Neural crest cell (in vitro differentiated cells): ENCODE measurements at places on chromosomes 6 and 20. TPM values are rescaled to one million over a fixed set of nuclear protein-coding genes. Genes with fewer than 3 reads are reported as not detected.

- no peaks in the 10 kb centered on the region for H3K36me3 ChIP-seq
- no peak overlapping the region for H3K4me3 ChIP-seq
- DNase-seq, result no peak
- H3K27ac ChIP-seq, result no peak overlapping the region
Observed at GRCh38 chr6:48567016-48567415, 456.0 kb upstream of the PTCHD4 start.

DNA sequence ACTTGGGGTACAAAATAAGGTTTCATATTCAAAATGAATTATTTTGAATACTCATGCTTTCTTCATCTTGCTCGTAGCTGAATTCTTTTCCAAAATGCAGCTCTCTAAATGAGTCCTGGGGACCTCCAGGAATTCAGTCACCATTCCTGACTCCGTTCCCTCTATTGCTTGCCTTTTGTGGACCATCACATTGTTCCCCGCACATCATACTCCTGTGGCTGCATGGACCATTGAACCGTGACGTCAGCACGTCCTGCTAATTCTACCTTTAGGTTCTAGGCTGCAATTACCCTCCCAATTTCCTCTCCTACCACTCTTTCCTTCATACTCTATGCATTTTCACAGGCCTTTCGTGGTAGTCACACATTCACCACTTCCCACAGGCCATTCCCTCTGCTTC lies 173.1 kb upstream of the ID4 start:
- no peak overlapping the region for H3K27ac ChIP-seq
- no peak overlapping the region for H3K4me3 ChIP-seq
- DNase-seq, result no peak
- no peaks in the 10 kb centered on the region for H3K36me3 ChIP-seq
- peaks cover 16% of the 10 kb centered on the region for H3K4me1 ChIP-seq

DNA sequence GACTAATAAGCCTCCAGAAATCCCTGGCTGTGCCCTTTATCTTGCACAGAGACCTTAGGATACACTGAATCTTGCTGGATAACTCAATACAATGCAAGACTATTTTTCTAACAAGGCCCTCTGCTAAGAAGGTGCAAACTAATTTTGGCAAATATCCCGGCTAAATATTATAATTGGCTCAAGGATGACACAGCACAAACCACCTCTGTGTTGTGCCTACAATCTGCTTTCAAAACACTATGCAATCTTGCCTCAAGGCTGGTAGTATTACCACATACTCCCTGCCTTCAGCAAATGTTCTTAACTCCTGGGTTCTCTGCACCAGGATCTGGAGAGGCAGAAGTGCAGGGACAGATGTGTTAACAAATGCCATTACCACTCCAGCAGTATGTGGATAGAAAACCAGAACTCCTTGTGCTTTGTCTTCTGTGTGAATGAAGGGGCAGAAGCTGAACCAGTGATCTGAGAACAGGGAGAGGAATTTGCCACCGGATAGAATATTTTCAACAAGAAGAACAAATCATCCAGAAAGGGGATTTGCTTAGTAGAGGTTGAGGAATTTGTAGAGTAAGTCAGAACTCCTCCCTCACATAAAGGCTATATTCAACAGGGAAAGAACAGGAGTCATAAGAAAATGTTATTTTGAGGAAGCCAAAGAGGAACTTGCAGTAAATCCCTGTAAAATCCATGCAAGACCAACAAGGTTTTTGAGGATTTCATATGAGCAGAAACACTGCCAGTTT lies 74.1 kb upstream of the SLC4A11 start:
- H3K36me3 ChIP-seq, result peaks cover 10% of the 10 kb centered on the region
- no peaks in the 10 kb centered on the region for H3K27me3 ChIP-seq
- H3K4me1 ChIP-seq, result peaks cover 11% of the 10 kb centered on the region
- no peak overlapping the region for H3K27ac ChIP-seq

DNA sequence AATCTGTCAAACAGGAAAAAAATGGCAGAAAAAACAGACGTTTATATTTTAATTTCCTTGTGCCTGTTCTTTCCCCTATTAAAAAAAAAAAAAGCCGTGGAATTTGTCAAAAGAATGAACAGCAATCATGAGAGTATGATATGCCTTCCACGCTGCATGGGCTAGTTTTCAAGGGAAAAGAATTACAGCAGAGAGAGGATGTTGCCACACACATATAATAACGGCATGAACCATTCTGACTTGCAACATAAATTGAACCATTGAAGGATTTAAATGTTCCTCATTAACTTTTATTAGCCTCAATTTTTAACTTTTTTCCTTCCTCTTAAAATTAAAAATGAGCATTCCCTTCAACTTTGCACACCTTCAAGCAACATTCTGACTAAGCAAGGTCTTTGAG lies 301.8 kb downstream of the FOXC1 start:
- H3K27me3 ChIP-seq, result no peaks in the 10 kb centered on the region
- H3K36me3 ChIP-seq, result no peaks in the 10 kb centered on the region
- no peak for DNase-seq

GRCh38 chr6:145621776-145622175 lies 113.5 kb downstream of the EPM2A start:
- DNase-seq, result no peak
- H3K4me1 ChIP-seq, result peaks cover 4% of the 10 kb centered on the region
- no peaks in the 10 kb centered on the region for H3K27me3 ChIP-seq

DNA sequence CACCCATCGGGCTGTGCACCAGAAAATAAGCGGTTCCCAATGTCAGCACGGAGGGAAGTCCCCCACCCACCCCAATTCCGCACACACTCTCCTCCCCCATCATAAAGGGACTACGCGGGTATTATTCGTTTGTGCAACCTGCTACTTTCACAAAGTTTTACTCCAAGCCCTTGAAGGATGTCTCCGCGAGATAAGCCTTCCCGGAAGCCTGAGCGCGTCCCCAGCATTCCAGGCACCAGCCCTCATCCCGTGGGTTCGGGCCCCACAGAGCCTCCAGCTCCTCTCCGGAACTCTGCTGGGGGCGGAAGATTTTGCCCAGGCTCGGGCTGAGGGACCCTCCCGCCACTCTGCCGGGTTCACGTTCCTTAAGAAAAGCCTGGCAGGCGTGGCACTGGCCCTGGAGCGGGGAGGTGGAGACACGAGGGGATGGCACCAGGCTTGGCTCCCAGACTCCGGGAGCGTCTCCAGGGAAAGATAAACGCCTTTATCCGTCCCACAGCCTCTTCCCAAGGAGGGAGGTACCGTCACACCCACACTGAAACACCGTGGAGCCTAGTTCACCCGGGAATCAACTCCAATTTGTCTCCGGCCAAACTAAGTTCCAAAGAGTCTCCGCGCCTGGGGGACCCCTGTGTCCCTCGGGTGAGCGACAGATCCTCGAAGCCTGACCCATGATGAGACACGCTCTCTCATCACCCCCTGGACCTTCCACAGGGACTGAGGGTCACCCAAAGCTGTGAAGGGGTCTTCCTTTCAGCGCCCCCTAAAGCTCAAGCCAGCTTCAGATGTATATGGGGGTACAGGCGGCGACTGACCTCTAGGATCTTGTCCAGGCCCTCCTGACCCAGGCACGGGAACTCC lies 934 bp downstream of the KCNK5 start:
- peak overlapping the region; percentile 91 for H3K4me3 ChIP-seq
- peak overlapping the region; percentile 93 for H3K27ac ChIP-seq
- peaks cover 3% of the 10 kb centered on the region for H3K36me3 ChIP-seq
- peaks cover 77% of the 10 kb centered on the region for H3K4me1 ChIP-seq
- H3K27me3 ChIP-seq, result peaks cover 17% of the 10 kb centered on the region

GRCh38 chr6:121873595-121873994 lies 438.1 kb downstream of the GJA1 start:
- no peak overlapping the region for H3K4me3 ChIP-seq
- peaks cover 2% of the 10 kb centered on the region for H3K36me3 ChIP-seq
- H3K27ac ChIP-seq, result no peak overlapping the region
- H3K27me3 ChIP-seq, result no peaks in the 10 kb centered on the region
- H3K4me1 ChIP-seq, result no peaks in the 10 kb centered on the region

- peaks cover 5% of the 10 kb centered on the region for H3K36me3 ChIP-seq
- H3K27ac ChIP-seq, result no peak overlapping the region
- H3K27me3 ChIP-seq, result no peaks in the 10 kb centered on the region
- H3K4me1 ChIP-seq, result no peaks in the 10 kb centered on the region
Observed at GRCh38 chr6:107198631-107199416, 83.5 kb upstream of the BEND3 start.

GRCh38 chr6:63649847-63650265 lies 14.3 kb downstream of the PHF3 start:
- no peak for DNase-seq
- H3K36me3 ChIP-seq, result peaks cover 18% of the 10 kb centered on the region
- H3K4me3 ChIP-seq, result no peak overlapping the region
- peaks cover 4% of the 10 kb centered on the region for H3K4me1 ChIP-seq
- no peak overlapping the region for H3K27ac ChIP-seq

GRCh38 chr6:142302421-142303175 lies 791 bp downstream of the ADGRG6 start:
- H3K4me1 ChIP-seq, result peaks cover 61% of the 10 kb centered on the region
- H3K36me3 ChIP-seq, result no peaks in the 10 kb centered on the region
- H3K4me3 ChIP-seq, result peak overlapping the region; percentile 94

GRCh38 chr6:87944541-87944954 lies 103.1 kb upstream of the SPACA1 start:
- no peaks in the 10 kb centered on the region for H3K36me3 ChIP-seq
- H3K4me1 ChIP-seq, result peaks cover 7% of the 10 kb centered on the region
- no peaks in the 10 kb centered on the region for H3K27me3 ChIP-seq
- no peak overlapping the region for H3K27ac ChIP-seq
- H3K4me3 ChIP-seq, result no peak overlapping the region

- no peak overlapping the region for H3K27ac ChIP-seq
- peaks cover 3% of the 10 kb centered on the region for H3K27me3 ChIP-seq
- DNase-seq, result no peak
Observed at GRCh38 chr20:60090631-60091030, 132.4 kb downstream of the CDH26 start.

GRCh38 chr6:17972978-17973622 lies 14.3 kb downstream of the KIF13A start:
- no peaks in the 10 kb centered on the region for H3K27me3 ChIP-seq
- peak overlapping the region; percentile 16 for H3K4me3 ChIP-seq
- H3K36me3 ChIP-seq, result peaks cover 2% of the 10 kb centered on the region
- no peak for DNase-seq
- H3K27ac ChIP-seq, result no peak overlapping the region

GRCh38 chr20:47055699-47056369 lies 161.2 kb downstream of the EYA2 start:
- H3K4me1 ChIP-seq, result peaks cover 13% of the 10 kb centered on the region
- no peak for DNase-seq
- H3K27ac ChIP-seq, result no peak overlapping the region
- H3K4me3 ChIP-seq, result no peak overlapping the region
- no peaks in the 10 kb centered on the region for H3K27me3 ChIP-seq

DNA sequence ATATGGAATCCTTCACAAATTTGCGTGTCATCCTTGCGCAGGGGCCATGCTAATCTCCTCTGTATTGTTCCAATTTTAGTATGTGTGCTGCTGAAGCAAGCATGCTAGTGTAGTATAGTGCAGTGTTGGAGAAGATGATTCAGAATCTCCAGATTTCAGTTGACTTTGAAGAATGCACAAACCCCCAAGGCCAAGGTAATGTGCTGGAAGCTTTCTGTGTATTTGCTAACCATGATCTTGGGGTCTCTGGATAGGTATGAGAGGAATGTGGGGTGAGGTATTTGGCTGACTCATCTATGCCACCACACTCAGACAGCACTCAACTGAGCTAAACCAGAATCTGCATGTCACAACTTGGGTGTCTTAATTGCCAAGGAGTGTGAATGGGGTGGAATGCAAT lies 42.6 kb upstream of the DEK start:
- H3K27ac ChIP-seq, result no peak overlapping the region
- no peak for DNase-seq
- H3K36me3 ChIP-seq, result no peaks in the 10 kb centered on the region
- no peaks in the 10 kb centered on the region for H3K27me3 ChIP-seq
- H3K4me1 ChIP-seq, result peaks cover 8% of the 10 kb centered on the region

DNA sequence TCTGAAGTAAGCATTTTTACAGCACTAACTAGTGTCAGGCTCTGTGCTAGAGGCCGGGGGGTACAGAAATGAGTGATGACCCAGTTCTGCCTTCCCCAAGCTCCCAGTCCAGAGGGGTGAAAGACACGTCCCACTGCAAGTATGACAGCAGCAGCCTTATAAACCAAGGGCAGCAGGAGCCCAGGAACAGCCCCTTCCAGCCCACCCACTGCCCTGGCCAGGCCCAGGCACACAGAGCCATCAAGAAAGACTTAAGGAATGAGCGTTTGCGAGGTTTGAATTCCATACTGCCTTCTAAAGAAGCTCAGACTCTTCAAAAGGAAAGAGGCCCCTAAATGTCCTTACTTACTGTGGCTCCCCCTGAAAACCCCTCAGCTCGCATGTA lies 10.0 kb downstream of the TRERF1 start:
- DNase-seq, result no peak
- peaks cover 9% of the 10 kb centered on the region for H3K36me3 ChIP-seq
- peak overlapping the region; percentile 83 for H3K27ac ChIP-seq
- peaks cover 61% of the 10 kb centered on the region for H3K4me1 ChIP-seq
- H3K27me3 ChIP-seq, result no peaks in the 10 kb centered on the region
- peak overlapping the region; percentile 61 for H3K4me3 ChIP-seq

GRCh38 chr6:34201455-34202107 lies 35.1 kb upstream of the HMGA1 start:
- no peak overlapping the region for H3K4me3 ChIP-seq
- H3K4me1 ChIP-seq, result peaks cover 8% of the 10 kb centered on the region

DNA sequence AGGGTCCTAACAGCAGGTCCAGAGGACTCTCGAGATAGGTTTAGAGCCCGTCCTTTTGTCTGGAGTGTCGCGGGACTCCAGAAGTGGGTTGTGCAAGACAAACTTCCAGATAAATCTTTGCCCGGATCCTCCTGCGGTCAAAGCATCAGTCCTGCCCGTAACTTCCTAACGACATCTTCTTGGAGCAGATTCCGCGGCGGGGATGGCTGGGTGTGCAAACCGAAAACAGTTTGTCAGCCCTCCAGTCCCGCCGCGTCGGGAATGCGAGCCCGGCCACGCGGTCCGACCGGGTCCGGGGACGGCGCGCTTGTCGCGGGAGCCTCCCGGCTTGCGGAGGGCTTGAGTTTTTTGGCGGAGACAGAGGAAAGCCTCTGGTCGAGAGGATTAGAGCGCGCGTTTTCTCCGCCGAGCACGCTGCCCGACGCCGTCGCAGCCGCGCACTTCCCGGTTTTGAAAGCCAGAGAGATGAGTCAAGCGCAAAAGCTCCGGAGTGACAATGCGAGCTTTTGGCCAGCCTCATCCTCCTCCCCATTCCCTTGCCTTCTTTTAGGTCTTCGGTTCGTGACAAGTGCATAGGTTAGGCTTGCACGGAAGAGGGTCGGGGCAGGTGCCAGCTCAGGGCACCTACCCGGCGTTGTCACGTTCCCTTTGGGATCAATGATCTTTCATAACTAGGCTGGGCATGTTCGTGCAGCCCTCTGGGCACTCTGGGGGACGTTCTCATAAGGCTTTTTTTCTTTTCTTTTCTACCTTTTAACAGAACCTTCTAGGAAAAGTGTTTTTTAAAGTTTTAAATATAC lies 91.3 kb upstream of the PRDM1 start:
- peaks cover 27% of the 10 kb centered on the region for H3K4me1 ChIP-seq
- peaks cover 93% of the 10 kb centered on the region for H3K27me3 ChIP-seq
- peak overlapping the region; percentile 75 for H3K4me3 ChIP-seq
- H3K27ac ChIP-seq, result no peak overlapping the region

The BPIFA1 gene
- total RNA-seq, result not detected in 2 replicates

The SIRPB2 gene
- total RNA-seq, result not detected in 2 replicates

The FOXS1 gene
- total RNA-seq, result not detected in 2 replicates

The SLC44A4 gene
- 0.32 and 0.84 TPM in 2 replicates for total RNA-seq

The MCCD1 gene
- not detected in 2 replicates for total RNA-seq

The CDKAL1 gene
- total RNA-seq, result 25.4 and 25.9 TPM in 2 replicates

The TOX2 gene
- 3.3 and 4.1 TPM in 2 replicates for total RNA-seq

The SYTL3 gene
- total RNA-seq, result 0.20 and 0.28 TPM in 2 replicates

The OR2J2 gene
- not detected in 2 replicates for total RNA-seq
